Breast epithelium (tissue), 4 donors: ENCODE measurements at places on chromosomes 6 and 20. TPM values are rescaled to one million over a fixed set of nuclear protein-coding genes. Genes with fewer than 3 reads are reported as not detected.

GRCh38 chr6:39213195-39213920 is 15.9 kb downstream of the KCNK5 start:
- DNase-seq, result no peak

The NHLRC1 gene
- total RNA-seq, result 2.7 TPM

- DNase-seq, result no peak
These were observed 97.2 kb upstream of the MAP7 start for GRCh38 chr6:136647363-136647852.

The EFCAB8 gene
- total RNA-seq, result 0.32 TPM

The HUS1B gene
- 3.2 TPM for total RNA-seq

DNA sequence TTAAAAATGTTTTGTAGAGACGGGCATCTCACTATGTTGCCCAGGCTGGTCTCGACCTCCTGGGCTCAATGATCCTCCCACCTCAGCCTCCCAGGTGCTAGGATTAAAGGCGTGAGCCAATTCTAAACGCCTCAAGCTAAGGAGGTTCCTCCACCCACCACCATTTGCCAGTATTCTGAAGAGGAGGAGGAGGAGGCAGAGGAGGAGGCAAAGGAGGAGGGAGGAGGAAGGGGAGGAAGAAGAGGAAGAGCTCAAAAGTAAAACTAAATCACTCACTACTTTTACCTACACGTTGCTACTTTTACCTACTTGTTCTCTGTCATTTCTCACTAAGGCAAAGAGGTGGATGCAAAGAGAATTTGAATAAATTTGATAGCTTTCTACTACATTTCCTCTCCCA is 63.6 kb upstream of the ARID1B start:
- no peak for DNase-seq

The RIMS1 gene
- 2.6 TPM for total RNA-seq

GRCh38 chr20:6104493-6105188 is 18.2 kb downstream of the FERMT1 start:
- no peak for DNase-seq

DNA sequence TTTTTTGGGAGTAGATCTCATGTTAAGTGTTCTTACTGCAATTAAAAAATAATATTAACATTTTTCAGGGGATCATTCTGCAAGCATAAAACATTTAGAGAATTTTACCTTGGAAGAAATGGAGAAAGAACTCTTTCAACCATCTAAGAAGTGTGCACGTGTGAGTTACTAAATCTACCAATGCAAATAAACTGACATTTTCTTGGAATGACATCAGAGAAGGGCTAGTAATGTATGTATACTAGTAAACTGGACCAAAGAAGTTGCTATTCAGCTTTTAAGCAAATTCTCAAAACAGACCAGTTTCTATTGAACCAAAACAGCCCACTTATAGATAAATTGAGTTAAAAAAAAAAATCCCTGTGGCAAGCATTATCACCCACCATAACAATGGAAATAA is 191.2 kb downstream of the BTBD3 start:
- no peak for DNase-seq

GRCh38 chr20:41408986-41409385 is 42.4 kb upstream of the EMILIN3 start:
- DNase-seq, result no peak

DNA sequence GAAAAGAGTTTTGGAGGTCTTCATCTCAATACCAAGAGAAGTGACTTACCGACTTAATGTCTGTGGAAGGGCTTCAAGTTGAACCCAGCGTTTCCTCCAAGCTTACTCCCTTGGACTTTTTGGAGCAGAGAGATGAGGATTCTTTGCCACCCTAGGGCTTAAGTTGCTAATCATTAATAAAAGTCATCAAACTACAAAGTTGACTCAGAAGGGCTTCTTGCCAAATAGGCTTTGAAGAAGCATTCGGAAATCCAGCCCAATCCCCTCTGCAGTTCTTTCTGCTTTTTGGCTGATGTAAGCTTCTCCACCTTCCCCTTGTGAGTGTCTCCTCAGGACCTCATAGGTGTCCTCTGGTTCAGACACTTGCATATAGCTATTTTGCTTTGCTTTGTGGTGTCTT is at the start of gene SLC17A3:
Gene SLC17A3 (minus strand): TSS at position 126 of the 400 bp plus-strand sequence. CDS start 5,856 bp downstream, outside the sequence.
- no peak for DNase-seq

The GUCA1A gene
- total RNA-seq, result not detected
